ENCODE measurements at places on chromosomes 4 and X.
A peak's percentile ranks its signal among the peaks of the same experiment; 100 is the strongest.

GRCh38 chr4:73259571-73260090 lies 1.0 kb upstream of the ANKRD17 start:
- DNase-seq, result peak; percentile 47

DNA sequence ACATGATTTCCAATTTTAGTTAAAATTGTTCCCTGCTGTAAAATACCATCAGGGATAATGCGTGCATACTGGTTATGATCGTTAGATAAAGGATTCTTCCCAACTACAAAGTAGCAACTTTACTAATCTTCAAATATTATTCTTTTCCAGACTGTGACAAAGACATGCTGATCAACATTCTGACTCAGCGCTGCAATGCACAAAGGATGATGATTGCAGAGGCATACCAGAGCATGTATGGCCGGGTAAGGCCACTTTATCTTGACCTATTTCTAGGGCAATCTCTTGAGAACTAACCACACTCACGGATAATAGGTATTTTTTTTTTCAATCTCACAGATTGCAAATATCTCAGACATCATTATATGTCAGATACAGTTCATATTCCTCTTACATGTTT lies 47.0 kb downstream of the ANXA10 start:
- no peak for DNase-seq

GRCh38 chr4:38106886-38107514 lies 146.8 kb downstream of the PTTG2 start:
- DNase-seq, result no peak

- no peak for DNase-seq
These were observed 107.4 kb upstream of the SLC4A4 start for GRCh38 chr4:71231129-71232055.

GRCh38 chr4:26356081-26356501 lies 35.3 kb downstream of the RBPJ start:
- DNase-seq, result no peak

GRCh38 chrX:39688576-39689375 lies 409.0 kb downstream of the BCOR start:
- peak; percentile 28 for DNase-seq

GRCh38 chrX:42442745-42443144 lies 335.2 kb downstream of the PPP1R2C start:
- DNase-seq, result no peak

DNA sequence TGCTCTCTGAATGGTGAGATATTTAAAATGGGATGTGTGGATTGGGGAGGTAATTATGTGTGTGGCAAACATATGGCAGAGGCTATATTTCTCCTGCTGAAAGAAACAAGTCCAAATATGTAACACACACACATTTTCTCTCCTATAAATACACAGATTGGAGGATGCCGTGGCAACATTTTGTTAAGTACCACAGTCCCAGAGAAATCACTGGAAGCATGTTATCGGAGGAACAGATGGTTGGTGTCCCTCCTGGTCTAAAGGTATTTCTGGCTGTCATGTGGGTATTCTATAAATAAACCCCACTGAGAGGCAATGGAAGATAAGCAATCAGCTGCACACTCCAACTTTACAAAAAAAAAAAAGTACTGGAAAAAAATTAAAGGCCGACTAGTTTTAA lies 528.3 kb upstream of the BOD1L1 start:
- no peak for DNase-seq

- DNase-seq, result no peak
These were observed at the start of gene MAGEB1 for GRCh38 chrX:30246769-30247489. Gene MAGEB1, plus strand, starts transcription at chrX:30247146. Its CDS starts 3,348 bp downstream, at chrX:30250494.

DNA sequence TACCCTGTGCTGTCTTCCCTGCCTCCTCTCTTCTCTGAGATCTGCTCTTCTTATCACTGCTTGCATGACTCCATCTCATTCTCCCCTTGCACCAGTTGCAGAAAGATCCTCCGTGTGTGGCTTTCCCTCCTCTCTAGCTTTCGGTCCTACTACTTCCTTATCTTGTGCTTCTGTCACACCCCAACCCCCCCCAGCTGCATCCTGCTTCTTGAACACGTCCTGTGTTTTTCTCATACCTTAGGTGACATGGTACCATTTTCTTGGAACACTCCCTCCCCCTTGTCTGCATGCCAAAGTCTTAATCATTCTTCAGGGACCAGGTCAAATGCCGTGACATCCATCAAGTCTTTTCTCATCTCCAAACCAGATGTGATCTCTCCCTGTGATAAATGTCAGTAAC lies 46.4 kb downstream of the FHL1 start:
- DNase-seq, result no peak

DNA sequence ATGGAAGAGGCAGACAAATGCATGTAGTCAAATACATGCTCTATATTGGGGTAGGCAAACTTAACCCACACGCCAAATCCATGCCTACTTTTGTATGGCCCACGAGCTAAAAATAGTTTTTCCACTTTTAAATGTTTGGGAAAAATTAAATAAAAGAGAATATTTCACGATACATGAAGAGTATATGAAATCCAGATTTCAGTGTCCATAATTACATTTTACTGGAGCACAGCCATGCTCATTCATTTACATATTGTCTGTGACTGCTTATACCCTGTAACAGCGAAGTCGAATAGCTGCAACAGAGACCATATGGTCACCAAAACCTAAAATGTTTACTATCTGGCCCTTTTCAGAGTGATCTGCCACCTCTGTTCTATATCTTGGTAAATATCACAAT lies 257.4 kb upstream of the NOCT start:
- no peak for DNase-seq

GRCh38 chr4:30728311-30728710 lies 8.1 kb downstream of the PCDH7 start:
- no peak for DNase-seq

- no peak for DNase-seq
These were observed 21.7 kb downstream of the ADGRG2 start for GRCh38 chrX:19100586-19100985.

DNA sequence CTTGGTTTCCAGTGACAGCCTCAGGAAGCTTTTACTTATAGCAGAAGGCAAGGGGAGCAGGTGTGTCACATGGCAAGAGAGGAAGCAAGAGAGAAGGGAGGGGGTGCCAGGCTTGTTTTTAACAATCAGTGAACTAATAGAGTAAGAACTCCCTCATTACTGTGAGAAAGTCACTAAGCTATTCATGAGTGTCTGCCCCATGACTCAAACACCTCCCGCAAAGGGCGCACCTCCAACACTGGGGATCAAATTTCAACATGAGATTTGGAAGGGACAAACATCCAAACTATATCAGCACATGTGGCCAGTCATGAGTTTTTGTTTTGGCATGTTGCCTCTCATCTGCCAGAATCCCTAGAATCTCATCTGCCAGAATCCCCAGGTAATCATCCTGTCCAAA lies 183.5 kb upstream of the C1QTNF7 start:
- DNase-seq, result no peak

- no peak for DNase-seq
These were observed 79.2 kb upstream of the DDIT4L start for GRCh38 chr4:100269446-100269845.

DNA sequence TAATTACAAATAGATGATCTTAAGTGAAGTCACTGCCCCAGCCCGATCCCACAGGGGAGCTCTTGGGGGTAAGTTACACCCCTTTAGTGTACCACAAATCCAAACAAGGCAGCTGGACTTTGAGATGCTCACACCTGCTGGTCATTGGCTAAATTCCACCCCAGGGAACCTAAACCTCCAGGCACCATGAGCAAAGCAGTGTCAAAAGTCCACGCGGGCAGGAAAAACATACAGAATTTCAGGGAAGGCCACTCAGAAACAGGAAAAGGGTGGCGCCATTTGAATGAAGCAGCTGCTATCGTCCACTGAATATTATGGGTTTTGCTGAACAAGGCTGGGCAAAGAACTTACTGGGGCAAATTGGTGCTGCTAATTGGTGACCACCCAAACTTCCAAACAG lies 30.9 kb downstream of the SUPT20HL1 start:
- DNase-seq, result no peak

DNA sequence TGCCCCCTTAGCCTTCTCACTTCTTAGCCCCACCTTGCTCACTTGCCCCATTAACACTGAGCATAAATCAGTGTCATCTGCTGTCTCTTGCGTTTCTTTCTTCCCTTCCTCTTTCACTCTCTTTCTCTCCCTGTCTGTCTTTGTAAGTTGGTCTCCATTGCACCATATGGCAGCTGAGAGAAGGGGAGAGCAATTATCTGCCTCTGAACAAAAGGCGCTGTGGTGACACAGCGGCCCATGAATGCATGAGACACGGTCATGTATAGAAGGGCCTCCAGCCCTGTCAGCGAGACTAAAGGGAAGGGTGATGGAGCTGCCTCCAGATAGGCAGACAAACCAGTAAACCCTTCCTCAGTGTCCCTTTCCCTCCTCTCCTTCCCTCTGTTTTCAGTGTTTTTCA lies 88.8 kb upstream of the PCDH18 start:
- no peak for DNase-seq

GRCh38 chr4:61805979-61806378 lies 605.9 kb downstream of the ADGRL3 start:
- no peak for DNase-seq

DNA sequence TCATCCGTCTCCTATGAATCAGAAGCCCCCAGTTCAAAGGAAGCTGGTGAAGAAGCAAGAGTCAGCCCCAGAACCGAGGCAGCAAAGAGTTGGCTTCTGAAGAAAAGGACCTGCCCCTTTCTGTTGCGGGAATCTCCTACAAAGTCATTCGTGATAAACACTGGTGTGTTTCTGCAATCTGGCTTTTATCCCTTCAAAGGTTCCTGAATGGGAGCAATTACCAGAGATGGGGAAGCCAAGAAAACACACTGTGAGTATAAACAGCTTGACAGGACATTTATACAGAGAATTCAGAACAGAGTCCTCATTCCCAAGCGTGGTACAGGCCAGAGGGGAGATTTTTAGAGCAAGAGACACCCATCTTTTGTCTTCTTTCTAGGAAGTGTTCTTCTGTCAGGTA lies 226.8 kb upstream of the LNX1 start:
- DNase-seq, result no peak

DNA sequence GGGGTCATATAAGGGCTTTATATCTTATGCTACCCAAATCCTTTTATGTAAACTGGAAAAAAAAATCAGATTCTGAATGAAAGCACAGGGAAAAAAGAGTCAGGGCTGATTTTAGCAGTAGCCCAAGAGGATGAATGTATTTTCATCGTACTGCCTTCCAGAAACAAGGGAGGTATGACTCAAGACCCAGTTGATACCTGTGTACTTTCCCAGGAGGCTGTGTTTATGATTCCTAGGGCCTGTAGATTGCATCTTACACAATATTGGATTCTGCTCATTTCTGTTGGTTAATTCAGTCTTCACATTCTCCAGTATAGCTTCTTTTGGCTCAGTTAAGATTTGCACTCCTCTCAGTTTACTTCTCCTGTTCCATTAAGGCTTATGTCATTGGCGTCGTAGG lies 127.9 kb upstream of the LIMCH1 start:
- no peak for DNase-seq

- DNase-seq, result no peak
These were observed 15.5 kb downstream of the PAGE4 start for GRCh38 chrX:49844611-49845010.

GRCh38 chr4:119209077-119209476 lies 3.4 kb upstream of the USP53 start:
- peak; percentile 98 for DNase-seq

DNA sequence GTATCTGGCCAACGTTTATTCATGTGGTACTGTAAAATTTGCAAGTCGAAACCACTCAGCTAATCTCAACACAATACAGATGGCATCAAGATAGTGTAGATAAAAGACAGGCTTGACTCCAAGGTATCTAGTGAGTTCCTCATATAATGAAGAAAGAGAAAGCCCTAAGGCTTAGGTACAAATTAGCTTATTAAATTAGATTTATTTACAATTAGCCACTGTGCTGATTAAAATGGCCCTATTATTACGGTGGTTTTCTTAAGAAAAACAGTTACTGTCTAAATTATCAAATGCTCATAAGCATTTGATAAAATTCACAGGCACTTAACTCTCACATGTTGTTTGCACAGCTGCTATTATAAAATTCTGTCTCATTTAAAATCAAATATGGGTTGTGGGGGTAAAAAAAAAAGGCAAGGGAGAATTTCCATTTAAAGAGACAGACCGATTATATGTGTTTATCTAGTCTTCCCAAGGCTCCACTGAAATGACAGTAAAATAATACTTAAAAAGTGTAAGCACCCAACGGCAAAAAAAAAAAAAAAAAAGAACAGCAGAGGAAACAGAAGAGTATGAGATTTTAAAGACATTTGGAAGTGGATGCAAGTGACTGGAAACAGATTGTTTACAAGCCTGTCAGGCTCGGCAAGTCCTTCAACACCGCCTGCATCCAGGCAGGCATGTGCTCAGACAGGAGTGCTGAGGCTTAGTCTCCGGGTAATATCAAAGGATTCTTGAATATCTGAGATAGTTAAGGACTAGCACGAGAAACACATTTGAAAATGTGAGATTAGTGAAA lies 55.1 kb downstream of the FAM13A start:
- no peak for DNase-seq

GRCh38 chrX:81316163-81316562 lies 114.3 kb downstream of the SH3BGRL start:
- DNase-seq, result no peak

DNA sequence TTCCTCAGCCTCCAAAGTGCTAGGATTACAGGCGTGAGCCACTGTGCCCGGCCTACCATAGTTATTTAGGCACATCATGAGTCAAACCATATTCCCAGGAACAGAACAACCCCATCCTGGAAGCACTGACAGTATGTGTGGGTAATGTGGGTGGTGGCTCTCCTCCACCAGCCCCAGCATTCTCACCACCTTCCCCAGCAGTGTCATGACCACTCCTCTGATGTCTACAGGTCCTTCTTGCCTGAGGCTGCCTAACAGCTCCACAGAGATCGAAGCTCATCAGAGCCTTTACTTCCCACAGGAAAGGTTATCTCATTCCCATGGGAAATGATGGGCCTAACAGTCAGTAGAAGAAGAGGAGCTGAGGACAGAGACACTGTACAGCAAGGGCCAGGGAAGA lies 129.5 kb upstream of the GPC4 start:
- no peak for DNase-seq

DNA sequence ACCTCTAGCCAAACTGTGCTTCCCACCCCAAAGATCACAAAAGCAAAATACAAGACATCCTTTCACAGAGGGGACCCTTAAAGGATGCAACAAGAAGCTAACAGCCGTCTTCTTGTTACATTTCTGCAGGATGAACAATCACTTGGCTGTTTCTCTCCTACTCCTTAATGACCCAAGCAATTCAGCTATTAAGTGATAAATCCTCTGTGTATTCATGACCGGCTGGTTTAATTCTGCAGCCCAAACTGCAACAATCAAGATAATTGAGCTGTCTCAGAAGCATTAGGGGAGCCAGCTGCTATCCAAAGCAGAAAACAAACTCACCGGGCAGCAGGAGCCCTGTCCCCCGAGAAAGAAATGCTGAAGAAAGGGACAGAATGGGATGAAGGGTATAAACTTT lies 85.9 kb upstream of the ACSL4 start:
- DNase-seq, result no peak

DNA sequence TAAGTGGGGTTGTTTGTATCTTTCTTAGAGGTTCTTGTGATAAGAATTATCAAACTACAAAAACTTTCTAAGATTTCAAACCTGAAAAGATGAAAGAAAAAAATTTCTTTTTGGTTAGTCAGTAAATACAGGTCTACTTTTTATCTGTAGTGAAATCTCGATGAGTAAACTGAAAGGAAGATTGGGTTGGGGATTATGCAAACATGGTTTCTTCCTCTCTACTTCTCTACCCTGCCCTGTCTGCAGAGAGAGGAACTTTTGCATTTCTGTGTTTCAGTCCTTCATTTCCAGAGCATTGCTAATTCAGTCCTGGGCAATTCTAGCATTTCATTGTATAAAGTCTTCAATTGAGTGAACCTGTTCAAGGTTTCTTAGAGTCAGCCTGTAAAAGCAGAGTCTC lies 51.6 kb upstream of the IL2 start:
- DNase-seq, result no peak

GRCh38 chrX:96449191-96449590 lies 235.5 kb upstream of the DIAPH2 start:
- no peak for DNase-seq
